ENCODE measurements at places on chromosomes 12 and 14.

DNA sequence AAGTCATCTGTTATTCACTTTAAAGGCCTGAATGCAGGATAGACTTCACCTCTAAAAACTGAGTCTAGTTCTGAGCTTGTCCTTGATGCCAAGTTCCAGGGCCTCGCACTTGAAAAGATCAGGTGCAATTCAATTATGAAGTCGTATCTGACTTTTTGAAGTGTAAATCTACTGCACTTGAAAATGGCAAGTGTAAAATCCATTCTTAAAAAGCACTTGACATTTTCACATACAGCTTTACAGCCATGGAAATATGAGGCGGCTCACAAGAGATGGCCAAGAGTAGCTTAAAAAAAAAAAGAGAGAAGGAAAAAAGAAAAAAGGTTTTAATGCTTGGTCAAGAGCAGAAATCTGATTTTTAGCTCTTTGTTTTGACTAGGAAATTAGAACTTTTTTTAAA is 172.5 kb downstream of the GXYLT1 start:
- no peak for DNase-seq

- DNase-seq = no peak
These were observed 109.9 kb downstream of the PIWIL1 start for GRCh38 chr12:130447655-130447965.

DNA sequence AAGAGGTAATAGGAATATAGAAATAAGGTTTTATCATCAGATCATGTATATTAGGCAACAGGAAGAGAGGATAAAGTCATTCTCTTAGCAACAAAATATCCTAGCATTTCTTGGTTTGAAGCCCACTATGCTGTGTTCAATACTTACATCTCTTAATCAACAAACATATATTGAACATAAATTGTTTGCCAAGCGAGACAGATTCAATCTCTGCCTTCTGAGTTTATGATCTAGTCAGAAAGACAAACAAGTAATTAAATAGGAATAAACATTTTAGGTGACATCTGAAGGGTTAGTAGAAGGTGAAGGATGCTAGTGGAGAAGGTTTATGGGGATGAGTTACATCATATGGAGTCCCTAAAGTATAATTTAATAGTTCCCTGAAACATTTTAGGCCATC is 54.8 kb downstream of the PPHLN1 start:
- DNase-seq = no peak

GRCh38 chr12:27967551-27968054 is 4.9 kb downstream of the PTHLH start:
- DNase-seq = no peak

GRCh38 chr12:101671157-101671791 is 26.2 kb upstream of the CHPT1 start:
- no peak for DNase-seq

- no peak for DNase-seq
These were observed 25.4 kb upstream of the PELI2 start for GRCh38 chr14:56092763-56093162.

GRCh38 chr12:115617391-115617790 is 660.1 kb downstream of the MED13L start:
- no peak for DNase-seq

GRCh38 chr12:107791465-107792089 is 17.1 kb downstream of the ASCL4 start:
- DNase-seq = no peak

DNA sequence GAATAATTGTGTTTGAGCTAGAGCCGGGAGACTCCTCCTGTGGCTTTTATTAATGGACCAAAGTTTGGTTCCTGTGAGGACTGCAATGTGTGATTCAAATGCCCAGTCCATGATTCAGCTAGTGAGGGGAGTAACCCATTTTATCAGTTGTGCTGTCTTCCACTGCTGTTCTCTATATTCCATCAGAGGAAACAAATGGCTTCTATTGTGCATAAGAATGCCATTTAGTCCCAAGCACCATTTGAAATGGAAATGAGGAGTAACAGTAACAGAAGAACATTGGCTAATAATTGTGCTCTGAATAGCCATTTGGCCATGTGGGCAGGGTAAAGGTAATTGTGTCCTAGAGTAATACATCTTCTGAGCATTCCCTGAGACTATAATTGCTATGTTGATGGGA is 642.7 kb downstream of the DIO2 start:
- no peak for DNase-seq

GRCh38 chr14:34750670-34751069 is 36.3 kb upstream of the CFL2 start:
- no peak for DNase-seq

GRCh38 chr14:68908803-68909202 is 70.3 kb downstream of the ACTN1 start:
- no peak for DNase-seq

DNA sequence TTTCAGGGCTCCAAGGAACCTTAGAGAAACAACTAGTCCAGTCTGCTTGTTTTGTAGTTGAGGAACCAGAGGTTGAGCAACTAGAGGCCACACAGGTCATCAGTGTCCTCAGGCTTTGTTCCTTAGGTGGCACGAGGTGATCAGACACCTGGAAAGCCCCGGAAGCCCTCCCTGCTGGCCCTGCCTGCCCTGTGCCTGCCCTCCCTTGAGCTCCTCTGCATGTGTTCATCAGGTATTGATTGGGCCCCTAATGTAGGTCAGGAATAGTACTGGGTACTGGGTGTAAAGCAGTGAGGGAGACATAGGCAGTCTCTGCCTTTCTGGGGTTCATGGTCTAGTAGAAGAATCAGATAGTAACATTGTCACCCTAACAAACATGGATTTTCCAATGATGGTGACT is 114.3 kb downstream of the TSPAN9 start:
- DNase-seq = no peak

DNA sequence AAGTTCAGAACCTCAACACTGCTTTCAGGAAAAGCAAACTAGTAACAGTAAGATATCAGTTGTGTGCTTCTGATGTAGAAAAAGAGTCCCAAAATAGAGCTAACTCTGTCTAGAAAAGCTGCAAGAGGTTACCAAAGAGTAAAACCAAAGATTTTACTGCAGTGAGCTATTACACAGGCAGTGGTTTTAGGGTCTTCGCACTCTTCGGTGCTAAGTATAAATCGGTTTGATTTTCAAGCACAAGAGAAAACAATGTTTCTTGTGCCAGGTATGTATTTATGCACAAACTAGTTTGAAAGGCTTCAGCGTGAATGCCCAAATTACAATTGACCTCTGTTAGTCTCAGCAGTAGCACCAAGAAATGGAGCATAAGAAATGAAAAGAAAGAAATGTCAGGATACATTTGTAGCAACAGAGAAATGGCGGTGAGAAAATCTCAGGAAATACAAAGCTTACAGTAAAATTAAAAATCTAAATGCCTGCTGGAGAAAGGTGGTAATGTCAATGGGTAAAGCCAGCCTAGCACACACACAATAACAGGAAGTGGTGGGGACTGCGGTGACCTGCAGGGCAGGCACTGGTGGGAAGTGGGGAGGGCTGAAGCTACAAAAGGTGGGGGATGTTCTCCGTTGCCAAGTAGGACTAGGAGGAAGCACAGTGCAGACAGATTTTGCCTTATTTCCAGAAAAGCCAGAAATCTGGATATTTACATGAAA is 18.0 kb upstream of the DYRK2 start:
- DNase-seq = no peak

DNA sequence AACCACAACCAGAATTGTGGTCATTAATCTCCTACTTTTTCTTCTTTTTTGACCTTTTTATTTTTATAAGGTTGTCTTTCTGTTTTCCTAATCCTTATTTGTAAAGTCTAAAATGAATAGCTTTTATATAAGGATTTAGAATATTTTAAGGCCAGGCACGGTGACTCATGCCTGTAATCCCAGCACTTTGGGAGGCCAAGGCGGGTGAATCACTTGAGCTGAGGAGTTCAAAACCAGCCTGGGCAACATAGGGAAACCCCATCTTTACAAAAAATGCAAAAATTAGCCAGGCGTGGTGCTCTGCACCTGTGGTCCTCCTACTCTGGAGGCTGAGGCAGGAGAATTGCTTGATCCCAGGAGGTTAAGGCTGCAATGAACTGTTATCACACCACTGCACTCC is 55.1 kb downstream of the IFT81 start:
- no peak for DNase-seq

- no peak for DNase-seq
These were observed 76.4 kb downstream of the IFNG-AS1 start for GRCh38 chr12:68065687-68066086.

DNA sequence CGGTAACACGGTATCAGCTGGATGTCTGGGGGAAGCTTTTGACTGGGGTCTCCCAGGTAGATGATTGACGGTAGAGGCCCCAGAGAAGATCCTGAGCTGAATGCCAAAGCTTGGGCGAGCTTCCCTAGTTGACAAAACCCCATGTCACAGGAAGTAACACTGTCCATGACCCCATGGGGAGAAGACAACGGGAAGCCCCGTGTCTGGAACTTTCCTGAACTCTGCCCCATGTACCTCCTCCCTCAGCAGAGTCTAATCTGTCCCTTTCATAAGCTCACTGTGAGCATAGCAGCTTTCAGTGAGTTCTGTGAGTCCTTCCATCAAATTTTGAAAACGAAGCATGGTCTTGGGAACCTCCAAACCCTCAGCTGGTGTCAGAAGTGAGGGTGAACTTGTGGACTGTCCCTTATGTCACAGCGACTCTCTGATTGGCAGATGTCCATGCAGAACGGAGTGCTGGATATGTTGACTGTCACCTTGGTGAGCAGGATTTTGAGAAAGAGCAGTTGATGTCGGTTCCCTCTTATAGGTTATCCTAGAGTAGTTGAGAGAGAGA is 29.7 kb upstream of the BEGAIN start:
- no peak for DNase-seq

- peak; percentile 25 for DNase-seq
These were observed 4.4 kb downstream of the CACNA1C start for GRCh38 chr12:2057041-2057794.

GRCh38 chr14:34662561-34663088 is 32.7 kb upstream of the SNX6 start:
- DNase-seq = no peak

GRCh38 chr12:62930546-62931425 is 4.2 kb downstream of the PPM1H start:
- no peak for DNase-seq

- DNase-seq = peak; percentile 21
These were observed 115.4 kb upstream of the BTG1 start for GRCh38 chr12:92261071-92261470.

DNA sequence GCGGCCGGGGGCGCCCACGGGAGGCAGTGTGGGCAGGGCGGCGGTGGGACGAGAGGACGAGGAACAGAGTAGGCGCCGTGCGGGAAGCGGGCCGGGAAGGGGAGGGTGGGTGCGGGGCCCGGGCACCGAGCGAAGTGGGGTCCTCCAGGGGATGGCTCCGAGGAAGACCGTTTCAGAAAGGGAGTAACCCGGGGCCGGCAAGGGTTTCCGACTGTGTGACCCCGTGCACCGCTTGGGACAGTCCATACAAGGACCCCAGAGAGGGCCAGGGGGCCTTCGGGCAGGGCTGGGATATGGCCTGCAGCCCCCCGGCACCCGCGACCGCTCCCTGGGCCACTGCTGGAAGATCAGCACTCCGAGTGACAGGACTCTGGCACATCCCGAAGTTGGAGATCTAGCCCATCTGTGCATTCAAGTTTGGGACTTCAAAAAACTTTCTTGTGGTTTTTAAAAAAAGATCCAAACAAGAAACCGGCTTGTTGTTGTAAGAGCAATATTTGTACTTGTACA is 448 bp downstream of the TSPAN9 start:
- DNase-seq = no peak

DNA sequence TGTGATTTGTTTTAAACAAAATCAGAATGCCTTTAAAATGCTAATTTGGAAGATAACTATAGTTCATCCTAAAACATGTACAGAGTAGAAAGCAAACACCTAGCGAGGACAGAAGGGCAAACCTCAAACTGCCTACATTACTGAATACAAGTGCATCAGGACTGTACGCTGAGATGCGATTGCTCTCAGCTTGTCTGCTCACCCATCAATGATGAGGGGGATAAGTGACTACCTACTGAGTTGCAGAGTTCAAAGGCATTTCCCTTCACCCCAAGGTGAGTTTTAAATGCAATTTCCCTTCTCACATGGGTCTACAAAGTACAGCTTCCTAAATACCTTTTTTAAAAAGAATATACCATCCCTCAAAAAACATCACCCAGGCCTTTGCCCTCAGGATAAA is 52.9 kb downstream of the PHLDA1 start:
- DNase-seq = no peak

DNA sequence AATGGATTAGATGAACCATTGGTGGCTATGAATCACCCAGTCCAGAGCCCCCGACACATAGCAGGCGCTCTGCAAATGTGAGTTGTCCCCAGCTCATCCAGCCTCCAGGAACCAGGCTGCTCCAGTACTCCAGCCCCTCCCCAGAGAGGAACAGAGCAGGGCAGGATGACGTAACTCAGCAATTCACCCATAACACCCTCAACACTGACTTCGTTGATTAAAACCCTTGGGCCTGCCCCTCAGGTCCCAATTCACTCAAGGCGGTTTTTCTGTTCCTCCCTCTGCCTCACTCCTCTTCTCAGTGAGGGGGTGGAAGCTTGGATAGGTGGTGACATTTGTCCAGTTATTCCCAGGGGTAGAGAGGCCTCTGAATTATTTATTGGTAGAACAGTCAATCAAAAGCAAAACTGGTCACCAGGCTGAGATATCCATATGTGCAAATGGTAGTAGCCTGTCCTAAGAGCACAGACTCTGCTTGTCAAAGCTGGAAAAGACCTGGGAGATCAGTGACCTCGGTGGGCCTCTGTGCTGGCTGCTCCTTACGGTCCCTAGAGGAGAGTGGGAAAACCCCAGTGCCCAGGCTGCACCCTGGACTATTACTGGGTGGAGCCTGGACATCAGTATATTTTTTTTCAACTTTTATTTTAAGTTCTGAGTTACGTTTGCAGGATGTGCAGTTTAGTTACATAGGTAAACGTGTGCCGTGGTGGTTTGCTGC is 97.0 kb downstream of the CMKLR1 start:
- no peak for DNase-seq

GRCh38 chr12:102602521-102602920 is 122.2 kb upstream of the IGF1 start:
- no peak for DNase-seq

DNA sequence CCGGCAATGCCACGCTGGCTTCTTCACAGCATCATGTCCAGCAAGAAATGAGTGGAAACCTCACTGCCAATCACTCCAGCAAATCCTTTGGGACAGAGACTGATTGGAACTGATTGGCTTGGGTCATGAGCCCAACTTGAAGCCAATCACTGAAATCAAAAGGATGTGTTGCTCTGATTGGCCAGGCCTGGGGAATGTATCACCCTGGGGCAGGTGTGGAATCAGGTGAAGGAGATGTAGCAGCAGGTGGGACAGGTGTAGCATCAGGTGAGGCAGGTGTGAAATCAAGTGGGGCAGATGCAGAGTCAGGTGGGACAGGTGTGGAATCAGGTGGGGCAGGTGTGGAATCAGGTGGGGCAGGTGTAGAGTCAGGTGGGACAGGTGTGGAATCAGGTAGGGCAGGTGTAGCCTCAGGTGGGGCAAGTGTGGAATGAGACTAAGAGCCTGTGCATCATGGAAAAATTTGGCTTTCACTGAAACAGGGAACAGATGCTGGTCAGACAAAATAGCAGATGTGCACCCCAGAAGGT is 206.4 kb downstream of the SLC15A4 start:
- DNase-seq = no peak

DNA sequence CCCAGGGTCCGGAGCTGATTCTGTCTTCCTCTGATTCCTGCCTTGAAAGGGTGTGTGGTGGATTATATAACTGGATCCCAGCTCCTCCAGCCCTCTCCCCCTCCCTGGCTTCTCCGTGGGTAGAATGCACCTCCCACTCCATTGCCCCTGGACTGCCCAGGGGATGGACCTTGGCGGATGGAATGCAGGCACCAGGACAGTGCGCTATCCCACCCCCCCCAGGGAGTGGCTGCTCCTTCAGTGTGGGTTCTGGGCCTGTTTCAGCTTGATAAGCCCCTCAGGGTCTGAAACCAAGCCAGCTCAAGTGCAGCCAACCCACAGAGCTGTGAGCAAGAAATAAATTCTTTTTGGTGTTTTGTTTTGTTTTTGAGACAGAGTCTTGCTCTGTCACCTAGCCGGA is 112.4 kb upstream of the TMEM132D start:
- no peak for DNase-seq

Measured in NCI-H1048 (cell line).